ENCODE measurements at places on chromosomes 11 and 22.

GRCh38 chr11:94043241-94043640 lies 22.1 kb downstream of the HEPHL1 start:
- no peak for DNase-seq

- peak; percentile 34 for DNase-seq
These were observed at the start of gene C11orf52 for GRCh38 chr11:111918390-111919256. C11orf52 (plus strand) TSS chr11:111918913; CDS start chr11:111918973, 60 bp downstream.

GRCh38 chr11:85884581-85885021 lies 29.4 kb downstream of the CCDC83 start:
- no peak for DNase-seq

DNA sequence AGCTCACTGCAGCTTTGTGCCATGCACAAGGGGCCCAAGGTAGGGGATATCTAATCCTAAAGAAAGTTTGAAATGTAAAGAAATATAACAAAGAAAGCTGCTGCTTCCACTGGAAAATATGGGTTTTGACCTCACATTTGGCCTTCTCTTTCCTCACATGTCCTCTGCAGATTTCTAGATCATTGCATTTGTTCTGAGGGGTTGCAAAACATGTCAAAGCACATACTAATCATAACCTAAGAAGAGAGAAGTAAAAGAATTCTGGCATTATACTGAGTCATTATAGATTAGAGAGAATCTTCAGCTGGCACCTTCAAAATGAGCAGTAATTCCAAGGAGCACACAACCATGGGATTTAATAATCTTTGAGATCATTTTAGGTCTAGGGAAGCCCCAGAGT lies 92.5 kb upstream of the CHRM4 start:
- DNase-seq, result no peak

- DNase-seq, result no peak
These were observed 15.3 kb upstream of the OR10D3 start for GRCh38 chr11:124167826-124168231.

DNA sequence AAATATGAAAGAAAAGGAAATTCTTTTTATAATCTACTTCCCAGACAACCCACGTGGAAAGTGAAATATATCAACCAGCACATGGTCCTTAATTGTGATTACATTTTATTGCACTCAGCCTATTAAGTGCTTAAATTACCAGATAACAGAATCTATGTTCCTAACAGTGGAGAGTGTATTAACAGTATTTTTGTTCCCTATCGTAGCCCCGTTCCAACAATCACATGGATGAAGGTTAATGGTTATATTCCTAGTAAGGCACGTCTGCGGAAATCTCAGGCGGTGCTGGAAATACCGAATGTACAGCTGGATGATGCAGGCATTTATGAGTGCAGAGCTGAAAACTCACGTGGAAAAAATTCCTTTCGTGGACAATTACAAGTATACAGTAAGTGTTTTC lies 626.1 kb upstream of the ARHGAP42 start:
- no peak for DNase-seq

GRCh38 chr11:120326228-120326627 lies 1.1 kb downstream of the TLCD5 start:
- peak; percentile 76 for DNase-seq

DNA sequence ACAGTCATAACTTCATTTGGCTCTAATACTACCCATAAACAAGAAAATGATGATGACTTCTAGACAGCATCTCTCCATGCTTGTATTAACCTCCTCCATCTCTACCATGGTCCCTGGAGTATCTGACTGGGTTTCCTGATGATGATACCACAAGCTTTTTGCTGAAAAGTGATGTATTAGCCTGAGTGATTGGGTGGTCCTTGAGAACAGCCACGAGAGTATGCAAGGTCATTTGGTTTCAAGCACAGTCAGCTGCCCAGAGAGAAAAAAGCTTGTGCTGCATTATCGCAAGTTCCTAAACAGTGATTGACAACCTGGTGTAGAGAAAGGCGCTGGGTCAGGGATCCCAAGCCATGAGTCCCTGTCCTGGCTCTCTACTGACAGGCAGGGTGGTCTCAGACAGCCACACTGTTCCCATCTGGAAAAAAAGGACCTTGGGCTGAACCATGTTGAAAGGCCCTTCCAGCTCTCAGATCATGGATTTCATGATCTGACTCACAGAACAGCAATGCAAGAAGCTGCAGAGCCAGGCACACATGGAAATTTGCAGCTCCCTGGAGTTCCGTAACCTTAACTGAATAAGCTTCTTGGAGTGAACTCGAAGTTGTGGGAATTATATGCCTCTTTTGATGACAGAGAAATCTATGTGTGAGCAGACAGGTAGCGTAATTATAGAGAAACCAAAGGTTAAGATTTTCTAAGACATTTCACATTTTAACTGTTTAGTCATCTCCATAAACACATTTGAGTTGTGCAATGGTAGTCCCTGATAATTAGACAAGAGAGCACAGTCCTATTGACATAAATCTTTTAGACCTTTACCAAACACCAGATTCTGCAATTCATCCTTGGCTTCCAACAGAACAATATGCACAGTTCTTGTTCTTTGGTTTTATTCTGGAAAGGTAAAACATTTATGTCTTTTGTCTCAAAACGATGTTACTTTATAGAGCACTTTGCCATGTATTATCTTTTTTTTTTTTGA lies 54.1 kb upstream of the UBASH3B start:
- peak; percentile 61 for DNase-seq

GRCh38 chr22:23164091-23164490 lies 16.2 kb upstream of the BCR start:
- no peak for DNase-seq

- peak; percentile 88 for DNase-seq
These were observed 195.8 kb downstream of the HIPK3 start for GRCh38 chr11:33452836-33453624.

DNA sequence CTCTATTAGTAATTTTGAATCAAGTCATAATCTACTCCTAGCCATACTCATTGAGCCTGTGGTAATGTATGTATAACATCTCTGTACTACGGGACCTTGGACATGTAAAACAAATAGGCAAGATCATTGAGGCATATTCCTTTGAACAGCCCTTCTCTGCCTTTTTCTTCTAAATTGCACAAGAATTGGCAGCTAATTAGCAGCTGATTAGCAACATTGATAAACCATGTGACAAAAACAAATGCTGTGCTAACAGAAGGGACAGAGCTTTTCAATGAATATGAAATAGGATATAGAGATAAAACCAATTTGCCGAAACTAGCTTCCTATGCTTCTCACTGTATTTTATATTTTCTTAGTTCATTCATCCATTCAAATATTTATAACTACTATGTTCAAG lies 1474.2 kb downstream of the FAM181B start:
- no peak for DNase-seq

GRCh38 chr11:109929308-109929707 lies 163.9 kb upstream of the ZC3H12C start:
- no peak for DNase-seq

- no peak for DNase-seq
These were observed 197.5 kb upstream of the B3GAT1 start for GRCh38 chr11:134609361-134610115.

DNA sequence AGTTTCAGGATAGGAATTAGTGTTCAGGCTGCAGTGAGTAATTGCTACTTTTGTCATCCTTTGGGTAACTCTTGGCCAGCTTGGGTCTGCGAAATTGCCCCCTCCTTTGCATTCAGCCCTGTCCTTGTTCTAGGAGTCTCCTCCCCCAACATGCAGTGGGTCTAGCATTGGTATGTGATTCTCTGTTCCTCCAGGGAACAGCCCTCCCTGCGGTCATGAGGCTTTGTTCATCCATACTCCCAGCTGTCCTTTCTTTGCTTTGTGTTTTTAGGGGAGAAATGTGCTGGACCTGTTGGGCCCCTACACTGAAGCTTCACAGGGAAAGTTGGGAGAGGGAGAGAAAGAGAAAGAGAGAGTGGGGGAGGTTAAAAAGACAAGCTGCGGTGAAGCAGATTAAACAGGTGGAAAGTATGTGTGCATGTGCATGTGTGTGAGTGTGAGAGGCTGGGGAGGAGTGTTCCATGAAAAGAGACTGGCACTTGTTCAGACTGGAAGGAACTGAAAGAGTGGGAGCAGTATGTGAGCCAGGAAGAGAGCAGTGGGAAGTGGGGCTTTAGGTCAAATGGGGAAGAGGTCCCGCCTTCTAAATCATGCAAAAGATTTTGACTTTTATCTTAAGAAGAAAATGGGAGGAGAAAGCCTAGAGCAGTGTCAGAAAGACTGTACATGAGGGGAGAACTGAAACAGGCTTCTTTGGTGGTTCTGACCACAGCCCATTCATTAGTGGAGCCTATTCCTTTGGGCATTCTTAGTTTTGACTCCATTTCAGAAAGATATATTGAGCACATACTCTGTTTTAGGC lies 17.9 kb upstream of the SESN3 start:
- no peak for DNase-seq

- no peak for DNase-seq
These were observed 185.8 kb upstream of the POU2AF2 start for GRCh38 chr11:111059726-111060125.

- no peak for DNase-seq
These were observed 1.0 kb upstream of the GLB1L2 start for GRCh38 chr11:134330611-134331353.

DNA sequence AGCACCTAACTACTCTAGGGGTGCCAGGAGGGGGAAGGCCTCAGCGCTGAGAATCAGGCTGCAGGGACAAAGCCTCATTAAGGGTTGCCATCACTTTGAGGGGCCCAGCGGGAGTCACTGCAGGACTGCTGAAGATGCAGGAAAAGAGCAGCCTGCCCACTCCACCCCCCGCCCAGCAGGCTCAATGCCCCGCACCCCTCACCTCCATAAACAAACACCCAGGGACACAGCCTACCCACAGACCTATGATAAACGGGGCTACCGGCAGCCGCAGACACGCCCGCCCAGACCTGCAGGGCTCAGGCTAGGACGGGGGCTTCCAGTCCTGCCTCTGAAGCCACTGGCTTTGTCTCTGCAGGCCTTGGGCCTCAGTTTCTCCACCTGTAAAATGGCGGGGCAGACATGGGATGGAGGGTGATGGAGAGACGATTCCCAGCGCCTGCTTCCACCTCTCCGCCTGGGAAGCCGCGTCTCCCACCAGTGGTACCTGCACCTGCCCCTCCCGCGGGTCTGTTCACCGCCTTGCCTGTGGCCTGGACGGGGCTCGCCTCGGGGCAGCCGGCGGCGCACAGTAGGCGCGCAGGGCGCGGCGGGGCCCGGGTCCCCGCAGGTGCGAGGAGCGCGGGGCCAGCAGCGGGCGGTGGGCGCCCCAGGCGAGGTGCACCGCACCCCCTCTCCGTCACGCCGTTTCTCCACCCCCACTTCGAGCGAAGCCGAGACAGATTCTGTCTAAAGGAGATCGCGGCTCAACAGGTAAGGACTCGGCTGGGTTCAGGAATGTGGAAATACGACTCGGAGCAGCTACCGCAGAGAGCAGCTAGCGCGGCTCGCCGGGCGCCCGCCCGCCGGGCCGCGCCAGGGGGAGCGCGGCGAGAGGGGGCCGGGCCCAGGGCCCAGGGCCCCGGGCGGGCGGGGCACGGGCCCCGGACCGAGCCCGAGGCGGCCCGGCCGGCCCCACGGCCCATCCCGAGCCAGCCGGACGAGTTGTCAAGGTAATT lies 1.5 kb downstream of the WNT7B start:
- DNase-seq, result no peak

GRCh38 chr11:71447791-71448256 lies 369 bp downstream of the DHCR7 start:
- no peak for DNase-seq

DNA sequence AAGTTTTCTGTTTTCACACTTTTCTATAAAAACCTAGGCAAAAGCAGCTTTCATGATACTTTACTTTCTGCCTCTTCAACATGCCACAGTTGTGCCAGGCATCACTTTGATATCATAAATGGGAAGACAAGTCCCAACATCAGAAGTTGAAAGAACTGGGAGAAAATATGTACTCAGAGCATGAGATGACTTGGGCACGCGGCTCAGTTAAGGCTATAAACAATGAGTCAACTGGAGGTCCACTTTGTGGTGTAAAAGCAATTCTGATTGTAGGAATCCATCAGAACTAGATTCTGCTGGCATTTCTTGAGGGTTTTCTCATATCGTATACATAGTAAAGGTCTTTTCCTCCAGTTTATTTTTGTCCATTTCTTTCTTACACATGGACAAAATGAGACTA lies 109.7 kb upstream of the USP47 start:
- DNase-seq, result no peak

DNA sequence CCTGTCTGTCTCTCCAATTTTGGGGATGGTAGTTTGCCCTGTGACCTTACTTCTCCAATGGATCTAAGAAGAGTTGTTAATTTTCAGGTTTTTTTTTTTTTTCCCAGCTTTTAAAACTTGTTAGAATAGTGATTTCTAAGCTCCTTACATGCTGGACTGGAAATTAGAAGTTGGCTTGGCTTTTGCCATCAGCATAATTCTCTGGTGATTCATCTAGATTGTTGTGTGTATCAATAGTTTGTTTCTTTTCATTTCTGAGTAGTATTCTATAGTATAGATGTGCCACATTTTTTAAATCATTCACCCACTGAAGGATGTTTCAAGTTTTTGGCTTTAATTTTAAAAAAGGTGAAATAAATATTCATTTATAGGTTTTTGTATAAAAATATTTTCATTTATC lies 51.4 kb downstream of the ADAMTS15 start:
- DNase-seq, result peak; percentile 31

GRCh38 chr11:75500742-75501141 lies 25.0 kb downstream of the GDPD5 start:
- DNase-seq, result no peak

- no peak for DNase-seq
These were observed 207.2 kb upstream of the CTSC start for GRCh38 chr11:88544656-88545280.

DNA sequence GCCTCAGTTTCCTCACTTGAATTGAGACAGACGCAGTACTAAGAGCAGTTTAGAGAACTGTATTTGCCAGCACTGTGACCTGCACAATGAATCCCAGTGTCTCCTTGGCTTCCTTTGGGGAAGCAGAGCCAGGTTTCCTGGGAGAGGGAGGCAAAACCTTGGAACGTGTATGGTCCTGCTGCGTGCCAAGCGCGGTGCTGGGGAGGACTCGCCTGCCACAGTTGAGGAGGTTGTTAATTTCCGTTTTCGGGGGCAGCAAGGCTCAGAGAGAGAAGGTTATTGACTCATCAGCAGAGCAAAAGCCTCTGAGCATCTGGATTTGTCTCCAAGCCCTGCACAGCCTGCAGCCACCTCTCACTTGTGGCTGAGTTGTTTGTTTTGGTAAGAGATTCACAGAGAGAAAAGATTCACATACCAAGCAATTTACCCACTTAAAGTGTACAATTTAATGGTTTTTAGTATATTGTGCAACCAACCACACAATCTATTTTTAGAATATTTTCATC lies 10.8 kb downstream of the SYT12 start:
- DNase-seq, result peak; percentile 85

DNA sequence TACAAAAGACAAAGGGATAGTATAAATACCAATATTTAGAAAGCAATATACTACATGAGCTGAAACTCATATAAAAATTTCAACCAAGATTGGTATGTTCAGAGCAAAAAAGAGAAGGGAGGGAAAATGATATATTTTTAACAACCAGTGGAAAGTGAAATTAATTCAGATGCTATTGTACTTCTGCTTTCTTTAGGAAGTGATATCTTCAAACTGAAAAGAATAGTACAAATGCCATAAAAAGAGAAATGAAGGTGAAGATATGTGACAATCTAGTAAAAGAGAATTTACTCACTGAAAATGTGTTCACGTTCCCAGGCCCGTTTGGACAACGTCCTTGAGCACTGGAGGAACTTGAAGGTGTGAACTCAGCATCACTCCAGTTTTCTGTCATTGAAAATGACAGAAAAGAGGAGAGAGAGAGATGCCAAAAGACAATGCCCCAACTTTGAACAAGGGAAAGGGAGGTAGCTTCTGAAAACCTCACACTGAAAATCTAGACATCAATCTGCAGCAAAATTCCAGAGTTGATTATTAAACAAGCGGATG lies 47.5 kb downstream of the SC5D start:
- no peak for DNase-seq

- DNase-seq, result no peak
These were observed 1262.6 kb downstream of the TBC1D22A start for GRCh38 chr22:48025096-48025495.

Measured in fibroblast of pulmonary artery (primary cell).